Vagina (tissue), 2 donors: ENCODE measurements at places on chromosomes 11 and 22.

- no peak overlapping the region for H3K27ac ChIP-seq
- no peak overlapping the region for H3K4me3 ChIP-seq
- DNase-seq: no peak
- H3K27me3 ChIP-seq: no peaks in the 10 kb centered on the region
These were observed 573.6 kb downstream of the BUD13 start for GRCh38 chr11:116199182-116199581.

- H3K27ac ChIP-seq: no peak overlapping the region
- H3K27me3 ChIP-seq: no peaks in the 10 kb centered on the region
- no peaks in the 10 kb centered on the region for H3K36me3 ChIP-seq
- no peak for DNase-seq
These were observed 21.7 kb upstream of the CTTN start for GRCh38 chr11:70376621-70377020.

GRCh38 chr22:49673048-49673447 is 154.6 kb downstream of the BRD1 start:
- no peak overlapping the region for H3K4me3 ChIP-seq
- peaks cover 5% of the 10 kb centered on the region for H3K27me3 ChIP-seq
- H3K27ac ChIP-seq: no peak overlapping the region
- H3K4me1 ChIP-seq: peaks cover 9% of the 10 kb centered on the region
- no peaks in the 10 kb centered on the region for H3K36me3 ChIP-seq

DNA sequence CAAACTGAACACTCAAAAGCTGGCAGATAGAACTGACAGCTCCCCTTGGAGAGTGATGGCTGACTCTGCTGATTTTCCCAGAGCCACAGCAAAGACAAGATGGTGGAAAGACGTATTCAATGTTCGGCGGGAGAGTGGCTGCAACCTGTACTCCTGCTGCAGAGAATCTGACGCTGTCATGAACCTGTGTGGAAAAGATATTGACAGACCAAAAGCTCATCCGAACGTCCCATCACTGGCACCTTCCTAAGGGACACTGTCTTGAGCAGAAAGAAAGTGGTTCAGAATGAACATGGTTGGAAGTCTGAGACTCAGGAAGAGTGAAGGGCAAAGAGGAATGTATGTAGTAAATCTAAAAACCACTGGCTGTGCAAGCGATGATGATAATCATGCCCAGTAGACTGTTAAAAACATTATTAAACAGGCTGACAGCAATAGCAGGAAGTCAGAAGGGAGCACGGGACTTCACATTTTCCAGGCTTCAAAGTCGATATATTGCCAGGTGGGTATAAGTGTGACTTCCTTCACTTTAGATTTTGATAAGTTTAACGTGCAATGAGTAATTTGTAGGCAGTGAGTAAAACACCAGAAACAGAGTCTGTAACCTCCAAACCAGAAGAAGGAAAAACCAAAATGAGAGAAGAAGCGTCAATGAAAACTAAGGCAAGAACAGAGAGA is 6.2 kb upstream of the IL17REL start:
- H3K4me1 ChIP-seq: peaks cover 10% of the 10 kb centered on the region
- H3K27me3 ChIP-seq: peaks cover 5% of the 10 kb centered on the region
- no peak overlapping the region for H3K27ac ChIP-seq

DNA sequence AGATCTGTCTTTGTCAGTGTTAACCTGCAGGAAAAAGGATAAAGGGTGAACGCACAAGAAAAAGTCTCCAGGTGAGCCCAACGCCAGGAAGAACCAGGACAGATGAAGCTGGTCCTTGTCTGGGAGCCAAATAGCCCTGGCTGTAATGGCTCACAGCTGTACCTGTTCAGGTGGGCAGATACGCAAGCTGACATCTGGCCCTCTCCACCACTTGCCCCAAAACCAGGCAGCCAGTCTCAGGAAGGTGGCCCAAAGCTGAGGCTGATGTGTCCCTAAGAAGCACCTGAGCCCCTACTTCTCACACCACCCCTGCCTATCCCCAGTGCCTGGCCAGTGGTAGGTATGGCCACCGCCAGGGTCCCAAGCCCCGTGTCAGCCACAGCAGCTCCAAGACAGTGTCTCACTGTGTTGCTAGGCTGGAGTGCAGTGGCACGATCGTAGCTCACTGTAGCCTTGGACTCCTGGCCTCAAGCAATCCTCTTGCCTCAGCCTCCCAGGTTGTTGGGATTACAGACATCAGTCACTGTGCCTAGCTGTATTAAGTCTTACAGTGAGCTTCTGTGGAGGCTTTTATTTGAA is 14.8 kb downstream of the TOP3B start:
- H3K27me3 ChIP-seq: no peaks in the 10 kb centered on the region
- DNase-seq: no peak
- no peaks in the 10 kb centered on the region for H3K36me3 ChIP-seq
- H3K4me1 ChIP-seq: no peaks in the 10 kb centered on the region
- H3K4me3 ChIP-seq: no peak overlapping the region
- H3K27ac ChIP-seq: no peak overlapping the region

DNA sequence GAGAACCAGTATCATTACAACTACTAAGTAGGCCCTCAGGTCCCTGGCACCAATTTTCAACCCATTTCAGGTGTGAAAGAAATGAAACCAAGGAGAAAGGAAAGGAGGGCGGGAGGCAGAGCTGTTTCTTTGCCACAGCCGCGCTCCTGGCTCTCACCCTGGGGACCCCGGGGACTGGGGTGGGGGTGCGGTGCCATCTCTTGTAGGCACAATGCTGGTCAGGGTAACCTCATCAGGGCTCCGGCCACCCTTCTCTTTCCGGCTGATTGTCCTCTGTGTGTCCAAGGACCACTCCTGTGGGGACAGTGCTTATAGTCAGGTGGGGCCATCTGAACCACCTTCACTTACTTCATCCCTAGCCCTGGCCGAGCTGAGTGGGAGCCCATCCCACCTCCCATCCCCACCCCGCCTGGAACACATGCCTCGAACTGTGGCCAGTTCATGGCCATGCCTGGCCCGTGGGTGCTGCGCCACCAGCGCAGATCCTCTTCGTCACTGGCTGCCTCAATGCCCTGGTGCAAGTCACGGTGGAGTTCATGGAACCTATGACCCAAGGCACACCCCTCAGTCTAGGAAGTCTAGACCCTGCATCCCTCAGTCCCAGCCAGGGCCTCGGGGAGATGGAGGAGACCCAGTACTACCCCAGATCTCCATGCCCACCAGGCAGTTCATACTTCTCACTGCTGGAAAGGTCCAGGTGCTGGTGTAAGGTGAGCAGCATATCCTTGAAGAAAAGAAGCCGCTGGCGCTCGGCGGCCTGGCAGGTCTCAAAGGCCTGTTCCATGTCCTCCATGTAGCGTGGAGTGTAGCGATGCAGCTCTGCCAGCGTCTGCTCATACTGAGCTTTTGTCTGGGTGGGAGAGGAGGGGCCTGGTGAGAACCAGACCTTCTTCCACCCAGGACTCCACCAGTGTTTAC is 2.3 kb upstream of the ARFGAP2 start:
- no peak overlapping the region for H3K4me3 ChIP-seq
- H3K27me3 ChIP-seq: no peaks in the 10 kb centered on the region
- no peaks in the 10 kb centered on the region for H3K36me3 ChIP-seq
- H3K27ac ChIP-seq: peak overlapping the region; percentile 98
- DNase-seq: no peak

- H3K4me3 ChIP-seq: no peak overlapping the region
- H3K4me1 ChIP-seq: peaks cover 18% of the 10 kb centered on the region
- DNase-seq: no peak
- peaks cover 8% of the 10 kb centered on the region for H3K27me3 ChIP-seq
- H3K27ac ChIP-seq: peak overlapping the region; percentile 71
These were observed 1.8 kb downstream of the LRRC10B start for GRCh38 chr11:61510166-61510919.

DNA sequence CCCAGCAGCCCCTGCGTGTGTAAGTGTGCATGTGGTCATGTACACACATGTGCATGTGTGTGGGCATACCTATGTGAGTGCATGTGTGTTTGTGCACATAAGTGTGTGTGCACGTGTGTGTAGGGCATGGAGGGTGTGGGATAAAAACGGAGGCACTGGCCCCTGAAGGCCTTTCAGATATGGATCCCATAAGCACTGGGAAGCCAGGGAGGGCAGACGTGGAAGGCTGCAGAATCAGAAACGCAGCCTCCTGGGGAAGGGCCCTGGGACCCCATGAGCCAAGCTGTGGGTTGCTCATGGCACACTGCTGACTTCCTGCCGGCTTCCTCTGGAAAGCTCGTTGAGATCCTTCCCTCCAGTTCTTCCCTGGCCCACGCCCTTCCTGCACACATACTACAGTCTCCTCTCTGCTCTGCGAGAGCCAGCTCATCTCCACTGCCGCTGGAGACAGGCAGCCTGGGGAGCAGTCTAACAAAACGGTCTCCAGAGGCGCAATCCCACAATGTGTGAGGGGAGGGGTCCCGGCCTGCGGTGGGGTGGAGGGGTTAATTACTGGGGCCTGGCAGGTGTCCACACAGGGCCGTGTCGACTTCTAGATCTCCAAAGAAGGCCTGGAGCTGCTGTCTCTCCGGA is 435.2 kb upstream of the B3GAT1 start:
- H3K4me1 ChIP-seq: no peaks in the 10 kb centered on the region
- H3K4me3 ChIP-seq: no peak overlapping the region
- H3K27ac ChIP-seq: no peak overlapping the region
- DNase-seq: no peak
- no peaks in the 10 kb centered on the region for H3K27me3 ChIP-seq

GRCh38 chr11:4960877-4961276 is 5.4 kb upstream of the OR51A2 start:
- H3K36me3 ChIP-seq: no peaks in the 10 kb centered on the region
- no peak for DNase-seq
- no peaks in the 10 kb centered on the region for H3K4me1 ChIP-seq
- no peaks in the 10 kb centered on the region for H3K27me3 ChIP-seq

DNA sequence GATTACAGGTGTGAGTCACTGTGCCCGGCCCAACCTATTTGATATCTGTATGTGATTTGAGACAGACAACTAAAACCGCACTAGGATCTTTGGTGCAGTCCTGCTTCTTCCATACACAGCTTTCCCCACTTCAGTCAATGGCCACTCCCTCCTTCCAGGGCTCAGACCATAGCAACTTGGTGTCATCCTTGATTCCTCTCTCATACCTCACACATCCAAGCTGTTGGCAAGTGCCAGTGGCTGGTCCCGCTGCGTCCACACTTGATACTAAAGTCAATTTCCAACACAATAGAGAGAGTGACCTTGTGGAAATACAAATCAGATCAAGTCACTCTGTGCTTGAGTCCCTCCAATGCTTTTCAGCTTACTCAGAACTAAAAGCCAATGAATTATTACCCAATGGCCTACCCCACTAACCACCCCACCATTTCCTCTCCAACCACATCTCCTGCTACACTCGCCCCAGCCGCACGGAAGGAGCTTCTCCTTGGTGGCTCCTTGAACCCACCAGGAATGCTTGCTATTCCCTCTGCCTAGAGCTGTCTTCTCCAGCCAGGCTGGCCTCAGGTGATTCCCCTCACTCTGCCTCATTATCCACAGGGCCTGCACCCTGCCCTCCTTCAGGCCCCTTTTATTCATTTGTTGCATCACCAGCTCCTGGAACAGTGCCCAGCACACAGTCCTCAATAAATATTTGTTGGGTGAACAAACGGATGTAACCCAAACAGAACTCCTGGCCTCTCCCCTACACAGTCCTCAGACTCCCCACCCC is 12.9 kb downstream of the ABTB2 start:
- no peaks in the 10 kb centered on the region for H3K27me3 ChIP-seq
- H3K4me3 ChIP-seq: no peak overlapping the region
- no peaks in the 10 kb centered on the region for H3K36me3 ChIP-seq
- DNase-seq: peak; percentile 84

DNA sequence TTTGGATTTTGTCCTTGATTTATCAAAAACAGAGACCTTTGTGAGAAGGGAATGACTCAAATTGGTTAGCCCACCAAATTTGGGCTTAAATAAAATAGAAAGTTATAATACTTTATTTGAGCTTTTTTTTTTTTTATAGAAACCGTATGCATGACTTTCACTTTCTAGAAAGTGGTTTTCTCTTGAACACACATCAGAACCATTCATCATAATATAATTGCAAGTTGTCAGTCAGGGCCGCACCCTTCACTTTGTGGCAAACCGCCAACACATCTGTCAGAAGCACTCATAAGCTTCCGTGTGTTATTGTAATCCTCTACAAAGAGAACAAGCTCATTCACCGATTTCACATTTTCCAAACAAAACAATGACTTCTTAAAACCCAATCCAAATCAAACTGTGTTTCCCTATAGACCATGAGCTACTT is 76.1 kb downstream of the SOX6 start:
- no peak overlapping the region for H3K27ac ChIP-seq
- H3K27me3 ChIP-seq: no peaks in the 10 kb centered on the region
- H3K4me1 ChIP-seq: no peaks in the 10 kb centered on the region
- no peaks in the 10 kb centered on the region for H3K36me3 ChIP-seq

DNA sequence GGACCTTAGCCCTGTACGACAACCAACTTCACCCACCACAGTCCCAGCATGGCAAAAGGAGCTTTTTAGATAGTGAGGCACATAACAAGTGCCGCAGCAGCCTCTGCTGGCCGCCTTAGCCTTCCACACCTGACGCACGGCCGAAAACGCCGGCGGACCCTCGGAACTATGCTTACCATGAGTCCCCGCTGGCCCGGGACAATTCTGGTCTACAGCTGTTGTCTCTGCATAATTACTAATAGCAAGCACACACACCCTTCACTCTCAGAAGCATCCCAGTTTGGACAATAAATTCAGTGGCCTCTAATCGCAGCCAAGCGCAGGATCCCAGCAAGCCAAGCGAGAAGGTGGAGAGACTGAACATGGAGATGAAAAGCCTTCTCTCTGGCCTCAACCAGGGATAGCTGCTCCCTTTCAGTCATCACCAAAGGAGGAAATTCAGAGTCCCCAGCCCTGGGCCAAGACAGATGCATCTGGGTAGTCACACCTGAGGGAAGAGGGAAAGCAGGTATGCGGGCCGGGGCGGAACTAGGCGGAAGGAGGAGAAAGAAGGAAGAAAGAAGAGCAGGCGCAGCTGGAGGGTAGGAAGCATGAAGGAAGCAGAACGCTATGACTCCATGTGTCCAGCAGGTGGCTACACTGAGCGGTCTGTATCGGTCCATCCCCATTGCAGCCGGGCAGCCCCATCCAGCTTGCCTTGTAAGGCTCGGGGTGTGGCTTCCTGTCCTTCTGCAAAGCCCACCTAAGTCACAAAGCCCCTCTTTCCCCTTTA is 40.3 kb downstream of the BUD13 start:
- DNase-seq: no peak
- no peak overlapping the region for H3K27ac ChIP-seq
- no peaks in the 10 kb centered on the region for H3K27me3 ChIP-seq

DNA sequence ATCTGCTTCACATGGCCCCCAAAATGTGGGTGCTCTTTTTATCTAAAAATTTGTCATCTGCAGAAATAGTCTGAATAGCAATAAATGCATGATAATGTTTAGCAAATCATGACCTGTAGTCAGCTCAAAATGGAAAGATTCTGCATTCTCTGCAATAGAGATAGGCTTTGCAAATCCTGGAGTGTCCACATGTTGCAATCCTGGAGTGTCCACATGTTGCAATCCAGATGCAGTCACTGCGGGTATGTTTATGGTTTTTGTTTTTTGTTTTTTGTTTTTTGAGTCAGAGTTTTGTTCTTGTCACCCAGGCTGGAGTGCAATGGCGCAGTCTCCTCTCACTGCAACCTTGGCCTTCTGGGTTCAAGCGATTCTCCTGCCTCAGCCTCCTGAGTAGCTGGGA is 20.2 kb upstream of the LRRC32 start:
- no peak overlapping the region for H3K27ac ChIP-seq
- no peaks in the 10 kb centered on the region for H3K4me1 ChIP-seq
- H3K4me3 ChIP-seq: no peak overlapping the region
- no peaks in the 10 kb centered on the region for H3K36me3 ChIP-seq
- DNase-seq: no peak

GRCh38 chr22:46656856-46657654 is 36.9 kb downstream of the GRAMD4 start:
- H3K27ac ChIP-seq: no peak overlapping the region
- H3K36me3 ChIP-seq: no peaks in the 10 kb centered on the region
- peaks cover 28% of the 10 kb centered on the region for H3K4me1 ChIP-seq
- no peak overlapping the region for H3K4me3 ChIP-seq
